ENCODE measurements at places on chromosomes 2 and 18.

DNA sequence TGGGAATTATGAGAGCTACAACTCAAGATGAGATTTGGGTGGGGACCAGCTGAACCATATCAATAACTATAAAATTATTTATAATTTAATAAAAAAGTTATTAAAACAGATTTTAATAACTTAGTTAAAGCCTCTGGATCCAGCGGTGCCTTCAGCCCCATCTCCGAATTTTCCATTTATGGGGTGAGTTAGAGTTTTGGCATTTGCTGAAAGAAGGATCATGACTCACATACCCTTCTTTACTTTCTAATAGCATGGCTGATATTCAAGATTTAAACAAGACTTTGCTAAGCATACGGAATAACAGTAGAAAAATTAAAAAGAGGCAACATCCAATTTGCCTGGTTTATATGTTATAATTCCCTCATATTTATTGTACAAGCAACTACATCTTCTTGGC lies 94.5 kb downstream of the RDH14 start:
- no peak for DNase-seq

DNA sequence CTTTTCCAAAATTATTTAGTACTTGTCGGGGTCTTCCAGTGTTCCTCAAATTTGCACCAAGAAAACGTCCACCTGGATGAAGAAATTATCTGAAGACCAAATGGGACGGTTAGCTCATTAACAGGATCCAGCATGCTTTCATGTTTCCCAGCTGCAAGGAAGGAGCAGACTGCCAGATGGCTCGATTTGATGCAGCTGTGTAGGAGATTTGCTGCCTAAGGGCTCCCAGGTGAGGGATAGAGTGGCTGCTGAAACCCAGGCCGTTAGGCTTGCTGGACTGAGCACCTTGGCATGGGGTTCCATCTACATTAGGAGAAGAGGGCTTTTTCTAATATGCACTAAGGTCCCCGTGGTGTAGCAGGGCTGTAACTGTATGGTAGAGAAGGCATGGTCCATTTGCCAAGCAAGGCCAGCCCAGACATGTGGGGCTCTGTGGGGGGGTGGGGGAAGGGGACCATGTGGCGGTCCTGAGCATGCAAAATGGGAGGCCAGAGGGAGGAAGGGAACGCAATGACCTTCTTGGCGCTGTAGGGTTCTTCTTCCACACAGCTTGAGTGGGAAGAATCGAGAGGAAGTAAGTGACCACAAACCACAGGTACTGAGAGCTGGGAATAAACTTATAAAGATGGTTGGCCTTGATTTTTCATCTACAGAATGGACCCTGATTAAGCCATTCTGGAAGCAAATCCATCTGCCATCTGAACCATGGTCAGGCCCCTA lies 144.0 kb downstream of the TMEM163 start:
- DNase-seq: no peak

GRCh38 chr2:144452989-144453336 lies 67.0 kb downstream of the ZEB2 start:
- no peak for DNase-seq

- DNase-seq: no peak
Observed at GRCh38 chr18:9296233-9297006, 38.2 kb upstream of the TWSG1 start.

- no peak for DNase-seq
Observed at GRCh38 chr2:241030333-241030680, 31.9 kb downstream of the SNED1 start.

DNA sequence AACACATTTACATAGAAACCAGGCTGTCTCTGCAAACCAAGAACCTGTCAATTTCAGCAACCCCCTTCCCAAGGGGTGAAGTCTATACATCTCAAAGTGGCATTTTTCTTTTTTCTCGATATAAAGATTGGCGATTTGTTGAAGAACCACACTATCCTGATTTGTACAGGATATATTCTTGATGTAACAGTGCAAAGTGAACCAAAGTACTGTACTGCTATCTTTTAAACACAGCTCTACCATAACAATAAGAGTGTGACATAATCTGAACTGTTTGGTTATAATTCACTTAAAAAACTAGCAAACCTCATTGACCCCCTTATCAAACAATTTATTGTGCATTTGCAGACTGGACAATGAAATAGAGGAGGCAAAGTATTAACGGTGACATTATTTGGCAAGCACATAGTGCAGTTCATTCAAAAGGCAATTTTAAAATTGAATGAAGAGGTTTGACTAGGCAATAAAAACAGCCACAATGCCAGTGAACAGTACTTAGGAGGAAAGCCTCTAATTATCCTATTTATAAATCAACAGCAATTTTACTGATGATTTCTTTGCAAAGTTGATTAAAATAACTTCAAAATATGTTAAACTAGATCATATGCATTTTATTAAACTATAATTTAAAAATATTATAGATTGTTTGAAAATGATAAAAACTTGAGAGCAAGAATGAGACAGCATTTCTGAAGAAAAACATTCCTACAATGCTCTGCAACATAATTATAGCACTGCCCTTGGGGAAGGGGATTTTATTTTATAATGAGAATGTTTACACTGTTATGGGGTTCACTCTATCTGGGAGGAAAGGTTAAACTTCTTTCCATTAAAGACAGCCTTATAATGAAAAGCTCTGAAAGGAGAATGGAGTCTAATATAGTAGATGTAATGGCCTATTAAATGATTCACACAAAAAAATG lies 440.9 kb downstream of the ZEB2 start:
- DNase-seq: no peak

GRCh38 chr2:96693286-96694200 lies 46.3 kb downstream of the LMAN2L start:
- no peak for DNase-seq

DNA sequence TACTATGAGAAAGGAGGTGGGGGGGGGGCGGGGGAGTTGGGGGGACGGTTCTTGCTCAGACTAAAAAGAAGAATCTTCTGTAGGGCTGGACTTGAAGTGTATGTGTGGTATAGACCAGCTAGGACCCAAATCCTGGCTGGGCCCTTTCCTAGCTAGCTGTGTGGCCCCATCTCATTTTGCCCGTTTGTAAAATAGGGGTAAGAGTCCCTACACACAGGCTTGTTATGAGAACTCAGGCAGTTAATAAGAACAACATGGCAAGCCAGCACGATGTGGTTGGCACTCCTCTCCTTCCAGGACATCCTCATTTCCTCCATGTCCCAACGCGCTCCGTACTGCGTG lies 1.1 kb downstream of the EVA1A start:
- DNase-seq: no peak

DNA sequence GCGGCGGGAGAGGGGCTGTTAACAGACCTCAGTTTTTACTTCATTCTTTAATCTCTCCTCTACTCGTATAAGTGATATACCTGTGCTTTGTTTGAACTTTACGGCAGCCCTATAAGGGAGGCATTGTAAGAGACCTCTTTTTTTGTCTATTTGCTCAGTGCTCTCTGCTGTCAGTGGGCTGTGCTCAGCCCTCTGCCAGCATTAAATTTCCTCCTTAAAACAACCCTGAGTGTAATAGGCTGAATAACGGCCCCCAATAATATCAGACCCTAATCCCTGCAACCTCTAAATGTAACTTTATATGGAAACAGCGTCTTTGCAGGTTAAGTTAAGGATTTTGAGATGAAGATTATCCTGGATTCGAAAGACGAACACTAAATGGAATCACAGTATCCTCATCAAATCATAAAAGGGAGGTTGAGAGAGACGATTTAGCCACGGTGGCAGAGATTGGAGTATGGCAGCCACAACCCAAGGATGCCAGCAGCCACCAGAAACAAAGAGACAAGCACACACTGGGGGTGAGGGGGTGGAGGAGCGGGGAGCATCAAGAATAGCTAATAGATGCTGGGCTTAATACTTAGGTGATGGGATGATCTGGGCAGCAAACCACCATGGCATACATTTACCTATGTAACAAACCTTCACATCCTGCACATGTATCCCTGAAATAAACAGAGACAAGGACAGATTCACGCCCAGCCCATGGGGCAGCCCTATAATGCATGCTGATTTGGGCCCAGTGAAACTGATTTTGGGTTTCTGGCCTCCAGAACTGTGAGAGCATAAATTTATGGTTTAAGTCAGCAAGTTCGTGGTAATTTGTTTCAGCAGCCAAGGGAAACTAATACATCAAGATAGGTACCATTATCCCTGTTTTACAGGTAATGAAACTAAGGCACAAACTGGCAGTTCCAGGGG lies 894 bp upstream of the FARSB start:
- DNase-seq: no peak

DNA sequence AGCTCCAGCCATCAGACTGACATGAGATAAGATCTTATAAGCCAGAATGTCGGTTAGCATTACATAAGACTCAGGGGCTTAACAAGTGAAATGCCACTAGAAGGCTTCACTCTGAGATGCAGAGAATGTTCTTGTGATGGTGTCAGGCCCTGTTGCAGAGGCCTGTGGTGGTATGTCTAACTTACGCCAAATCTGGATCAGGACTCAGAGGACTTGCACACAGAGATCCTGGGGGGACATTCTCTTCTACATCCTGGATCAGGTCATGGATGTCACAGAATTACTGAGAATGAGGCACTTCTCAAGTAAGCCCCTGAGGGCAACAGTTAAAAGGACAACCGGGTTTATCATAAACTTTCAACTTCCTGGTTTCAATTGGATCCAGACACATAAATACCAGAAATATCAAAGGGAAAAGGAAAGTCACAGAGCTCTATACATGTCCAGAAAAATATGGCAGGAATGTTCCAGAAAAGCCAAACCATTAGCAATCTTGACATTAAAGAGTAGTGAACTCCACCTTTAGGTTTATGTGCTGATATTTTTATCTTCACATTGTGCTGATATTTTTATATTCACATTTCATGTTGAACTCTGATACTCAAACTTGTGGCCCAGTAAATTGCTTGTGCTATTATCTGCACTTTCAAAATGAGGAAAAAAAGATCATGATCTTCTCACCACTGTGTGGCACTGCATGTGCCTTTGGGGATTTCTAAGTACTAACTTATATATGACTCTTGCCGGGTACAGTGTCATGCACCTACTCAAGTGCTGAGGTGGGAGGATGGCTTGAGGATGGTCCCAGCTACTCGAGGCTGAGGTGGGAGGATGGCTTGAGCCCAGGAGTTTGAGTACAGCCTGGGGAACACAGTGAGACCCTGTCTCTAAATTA lies 137.5 kb upstream of the RNF152 start:
- no peak for DNase-seq

DNA sequence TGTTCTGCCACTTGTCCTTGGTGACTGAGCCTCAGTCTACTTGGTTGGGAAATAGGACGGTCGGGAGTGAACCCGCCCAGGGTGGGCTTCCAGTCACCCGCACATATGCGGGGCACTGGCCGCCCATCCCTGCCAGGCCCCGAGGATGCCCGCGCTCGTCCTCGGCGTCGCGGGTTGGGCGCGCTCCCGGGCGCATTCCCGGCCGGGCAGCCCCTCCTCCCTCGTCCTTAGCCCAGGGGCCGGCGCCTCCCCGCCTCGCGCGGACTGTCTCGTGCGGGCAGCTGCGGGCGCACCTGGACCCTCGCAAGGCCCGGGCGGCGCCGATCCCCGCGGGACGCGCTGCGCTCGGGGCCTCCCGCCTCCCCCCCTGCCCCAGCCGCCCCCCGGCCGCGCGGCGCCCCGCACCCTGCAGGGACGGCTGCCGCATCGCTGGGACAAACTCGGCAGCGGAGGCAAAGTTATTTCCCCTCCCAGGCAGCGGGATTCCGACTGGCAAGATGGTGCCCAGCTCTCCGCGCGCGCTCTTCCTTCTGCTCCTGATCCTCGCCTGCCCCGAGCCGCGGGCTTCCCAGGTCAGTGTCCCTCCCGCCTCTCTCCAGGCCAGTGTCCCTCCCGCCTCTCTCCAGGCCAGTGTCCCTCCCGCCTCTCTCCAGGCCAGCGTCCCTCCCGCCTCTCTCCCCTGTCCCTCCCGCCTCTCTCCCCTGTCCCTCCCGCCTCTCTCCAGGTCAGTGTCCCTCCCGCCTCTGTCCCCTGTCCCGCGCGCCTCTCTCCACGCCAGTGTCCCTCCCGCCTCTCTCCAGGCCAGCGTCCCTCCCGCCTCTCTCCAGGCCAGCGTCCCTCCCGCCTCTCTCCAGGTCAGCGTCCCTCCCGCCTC lies at the start of gene FBLN7:
FBLN7 (plus strand) TSS at position 227 of the 874 bp plus-strand sequence; CDS start at position 498, 271 bp downstream.
- no peak for DNase-seq

DNA sequence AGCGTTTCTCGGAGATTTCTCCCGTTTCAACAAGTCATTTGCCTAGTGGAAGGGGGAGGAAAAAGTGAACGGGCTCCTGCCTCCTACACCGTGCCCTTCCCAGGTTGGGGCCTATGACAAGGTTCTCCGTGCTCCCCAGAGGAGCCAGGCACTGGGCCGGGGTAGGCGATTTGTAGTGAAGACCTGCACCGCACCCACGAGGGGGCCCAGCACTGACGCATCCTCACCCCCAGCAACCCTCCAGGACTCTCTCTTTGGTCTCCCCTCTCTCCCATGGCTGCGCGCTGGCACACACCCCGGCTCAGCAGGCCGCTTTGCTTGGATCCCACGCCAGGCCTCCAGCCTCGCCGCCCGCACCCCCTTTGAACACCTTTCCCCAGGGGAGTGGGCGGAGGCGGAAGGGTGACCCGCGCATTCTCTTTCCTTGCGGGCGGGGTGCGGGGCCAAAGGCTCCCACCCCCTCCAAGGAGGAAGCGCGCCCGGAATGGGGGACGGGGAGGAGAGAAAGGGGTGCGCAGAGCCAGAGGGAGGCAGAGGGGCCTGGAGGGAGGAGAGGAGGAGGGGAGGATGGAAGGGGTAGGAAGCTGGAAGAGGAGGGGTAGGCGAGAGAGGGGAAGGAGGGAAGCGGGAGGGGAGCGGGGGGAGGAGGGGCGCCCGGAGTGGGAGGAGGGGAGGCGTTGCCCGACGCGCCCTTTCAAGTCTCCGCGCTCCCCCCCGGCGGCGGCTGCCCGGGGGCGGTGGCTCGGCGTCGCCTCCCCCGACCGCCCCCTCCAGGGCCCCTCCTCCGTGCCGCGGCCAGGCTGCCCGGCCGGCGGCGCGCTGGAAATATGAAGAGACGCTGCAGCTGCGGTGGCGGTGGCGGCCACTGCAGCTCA lies at the start of gene APCDD1:
APCDD1 (plus strand) TSS at position 830 of the 875 bp plus-strand sequence. CDS start 347 bp downstream, outside the sequence.
- DNase-seq: no peak

DNA sequence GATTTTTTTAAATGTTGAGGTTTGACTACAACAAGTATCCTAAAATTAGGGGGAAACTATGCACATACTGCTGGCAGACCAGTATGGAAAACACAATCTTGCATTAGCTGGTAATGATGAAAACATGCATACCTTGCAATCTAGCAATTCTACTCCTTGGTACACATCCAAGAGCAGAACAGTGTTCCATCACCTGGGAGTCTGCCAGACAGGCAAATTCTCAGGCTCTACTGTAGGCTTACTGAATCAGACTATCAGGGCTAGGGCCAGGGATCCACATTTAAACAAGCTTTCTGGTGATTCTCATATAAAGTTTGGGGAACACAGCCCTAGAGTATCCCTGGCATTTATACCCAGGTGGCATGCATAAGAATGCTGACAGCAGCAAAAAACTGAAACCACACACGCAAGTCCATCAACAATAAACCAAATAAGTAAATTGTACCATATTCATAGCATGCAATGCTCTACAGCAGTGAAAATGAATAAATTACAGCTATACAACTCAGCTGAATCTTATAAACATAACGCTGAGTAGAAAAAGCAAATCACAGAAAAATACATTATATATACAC lies 13.6 kb downstream of the CDH2 start:
- DNase-seq: no peak

- DNase-seq: no peak
Observed at GRCh38 chr2:215540658-215541057, 104.8 kb upstream of the FN1 start.
